ENCODE measurements at places on chromosomes 3 and 15.

DNA sequence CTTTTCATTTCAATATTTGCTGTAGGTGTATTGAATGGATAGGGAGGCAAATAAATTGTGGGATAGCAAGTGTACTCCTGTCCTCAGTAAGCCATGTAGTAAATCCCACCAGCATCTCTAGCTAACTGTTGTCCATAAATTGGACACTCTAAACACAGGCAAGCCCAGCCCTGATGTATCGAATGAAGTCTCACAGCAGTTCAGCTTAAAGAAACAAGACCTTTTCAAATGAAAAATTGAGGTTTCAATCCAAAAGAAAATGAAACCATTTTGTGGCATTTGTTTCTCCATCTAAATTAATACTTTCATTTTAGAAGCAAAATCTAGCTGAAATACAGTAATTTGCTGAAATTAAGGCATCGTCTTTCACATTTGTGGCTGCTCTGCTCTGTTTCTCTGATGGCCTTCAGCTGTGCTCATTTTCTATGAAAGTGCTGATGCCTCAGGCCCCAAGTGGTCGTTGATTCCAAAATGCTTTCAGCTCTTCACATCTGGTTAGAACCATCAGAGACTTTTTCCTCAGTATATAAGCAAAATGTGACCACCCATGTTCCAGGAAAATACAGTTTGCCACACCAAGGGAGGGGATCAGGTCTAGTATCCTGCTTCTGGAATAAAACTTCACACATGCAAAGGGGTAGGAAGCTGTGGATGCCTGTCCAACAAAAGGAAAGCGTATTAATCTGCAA, 245.0 kb downstream of the ZMAT3 start:
- DNase-seq, result no peak

GRCh38 chr3:141303481-141304223, 64.7 kb upstream of the ZBTB38 start:
- peak; percentile 72 for DNase-seq

DNA sequence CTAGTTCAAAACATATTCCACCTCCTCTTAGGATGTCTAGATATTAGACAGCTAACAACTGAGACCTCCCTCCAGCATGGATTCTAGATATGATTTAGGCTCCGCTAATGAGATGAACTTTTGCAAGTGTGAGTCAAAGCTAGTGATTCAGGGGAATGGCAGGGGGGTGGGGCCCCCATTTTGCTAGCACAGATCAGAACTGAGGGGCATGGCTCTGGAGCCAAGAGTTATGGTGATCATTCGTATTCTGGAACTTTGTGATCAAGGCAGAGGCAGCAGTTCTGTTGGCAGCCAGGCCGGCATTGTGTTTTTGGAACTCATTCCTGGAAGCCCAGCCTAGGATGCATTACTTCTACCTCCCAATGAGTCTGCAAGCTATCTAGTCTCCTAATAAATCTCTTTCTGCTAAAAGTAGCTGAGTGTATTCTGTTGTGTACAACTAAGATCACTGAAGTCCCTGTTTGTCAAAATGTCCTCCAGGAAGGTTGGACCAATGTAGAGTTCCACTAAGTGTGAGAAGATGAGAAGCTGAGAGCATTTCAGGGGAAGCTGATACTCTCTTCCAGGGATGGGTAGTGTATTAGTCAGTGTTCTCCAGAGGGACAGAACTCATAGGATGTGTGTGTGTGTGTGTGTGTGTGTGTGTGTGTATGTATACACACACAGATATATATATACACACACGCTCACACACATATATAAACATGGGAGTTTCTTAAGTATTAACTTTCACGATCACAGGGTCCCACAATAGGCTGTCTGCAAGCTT, 312.7 kb downstream of the TLE3 start:
- no peak for DNase-seq

- no peak for DNase-seq
Observed at GRCh38 chr3:111311709-111312235, 230.2 kb upstream of the CD96 start.

DNA sequence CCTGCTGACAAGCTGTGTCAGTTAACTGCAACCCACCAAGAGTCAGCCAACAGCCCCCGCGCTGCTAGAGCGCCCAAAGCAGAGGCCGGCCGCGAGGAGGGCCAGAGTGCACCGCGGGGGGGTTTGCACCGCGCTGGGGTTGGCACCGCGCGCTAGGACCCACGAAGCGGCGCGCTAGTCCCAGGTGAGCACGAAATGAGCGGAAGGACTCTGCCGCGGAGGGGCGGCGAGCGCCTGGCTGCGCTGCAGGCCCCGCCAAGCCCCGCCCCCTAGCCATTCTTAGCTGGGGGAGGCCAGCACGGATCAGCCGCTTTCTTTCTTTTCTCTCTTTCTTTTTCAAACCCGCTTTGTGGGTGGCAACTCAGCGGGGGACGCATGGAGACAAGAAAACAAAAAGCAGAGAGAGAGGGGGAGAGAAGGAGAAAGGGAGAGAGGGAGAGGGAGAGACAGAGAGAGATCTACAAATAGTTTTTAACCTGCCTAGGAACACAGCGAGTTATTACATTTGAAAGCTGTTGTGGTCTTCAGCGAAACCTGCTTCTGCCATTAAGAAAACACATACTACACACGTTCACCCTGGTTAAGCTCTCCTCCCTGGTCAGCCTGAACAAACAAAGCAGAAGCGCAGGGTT, 6.9 kb upstream of the FOXB1 start:
- peak; percentile 75 for DNase-seq
